Activated T-helper 2 cell treated with anti-CD3 and anti-CD28 coated beads, Interferon-gamma antibody, Interleukin-2, Interleukin-4, amounts not matched to agents 10 μg/mL and 5 μg/mL and 100 μg/mL, durations not matched to agents 14 hours and 24 hours and 36 hours (primary cell): ENCODE measurements at places on chromosomes 6 and 20.

- no peak for DNase-seq
Measured at GRCh38 chr6:170402318-170403040, 95.9 kb downstream of the FAM120B start.

GRCh38 chr6:5072440-5072839, 12.7 kb upstream of the PPP1R3G start:
- DNase-seq = no peak

- DNase-seq = no peak
Measured at GRCh38 chr6:81054036-81054435, 698.4 kb downstream of the TENT5A start.

GRCh38 chr20:25287631-25288290, 39.9 kb downstream of the PYGB start:
- no peak for DNase-seq

- no peak for DNase-seq
Measured at GRCh38 chr20:34190262-34190661, 51.0 kb upstream of the ASIP start.

- no peak for DNase-seq
Measured at GRCh38 chr20:38196592-38196991, 31.5 kb upstream of the TGM2 start.
